ENCODE measurements at places on chromosomes 7 and 10.

DNA sequence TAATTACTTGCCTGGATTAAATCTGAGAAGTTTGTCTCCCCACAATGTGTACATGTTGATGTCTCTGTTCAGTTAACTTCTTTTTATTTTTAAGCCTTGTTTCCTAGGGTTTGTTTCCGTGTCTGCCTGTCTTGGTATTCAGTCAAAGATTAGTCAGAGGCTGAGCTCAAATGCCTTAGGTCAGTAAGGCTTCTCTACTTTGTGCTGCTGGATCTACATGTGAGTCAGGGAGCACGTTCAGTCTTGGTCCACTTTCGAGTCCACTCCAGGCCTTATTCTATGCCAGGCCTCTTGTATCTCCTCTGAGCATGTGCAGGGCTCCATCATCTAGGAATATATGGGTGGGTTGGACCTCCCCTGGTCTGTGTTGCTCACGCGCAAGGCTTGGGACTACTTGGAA, 93.3 kb upstream of the FZD8 start:
- no peak for DNase-seq

GRCh38 chr10:126085806-126086205, 189.4 kb downstream of the FANK1 start:
- DNase-seq, result no peak

DNA sequence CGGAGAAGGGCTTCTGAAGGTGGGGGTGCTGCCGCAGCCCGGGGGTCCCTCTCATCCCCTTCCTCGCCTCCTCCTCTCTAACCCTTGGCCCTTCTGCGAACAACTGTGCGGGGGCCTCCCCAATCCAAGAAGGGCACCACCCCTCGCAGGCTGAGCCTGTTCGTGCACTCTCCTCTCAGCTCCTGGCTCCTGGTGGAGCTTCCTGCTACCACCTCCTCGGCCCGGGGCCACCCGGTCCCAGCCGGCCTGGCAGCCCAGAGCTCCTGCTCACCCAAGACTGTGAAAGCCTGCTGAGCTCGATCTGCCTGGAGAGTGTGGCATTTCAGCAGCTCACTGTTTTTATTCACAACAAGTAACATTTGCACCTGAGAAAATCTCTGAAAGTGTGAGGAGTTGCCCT, 2.4 kb downstream of the ADGRA1 start:
- no peak for DNase-seq

DNA sequence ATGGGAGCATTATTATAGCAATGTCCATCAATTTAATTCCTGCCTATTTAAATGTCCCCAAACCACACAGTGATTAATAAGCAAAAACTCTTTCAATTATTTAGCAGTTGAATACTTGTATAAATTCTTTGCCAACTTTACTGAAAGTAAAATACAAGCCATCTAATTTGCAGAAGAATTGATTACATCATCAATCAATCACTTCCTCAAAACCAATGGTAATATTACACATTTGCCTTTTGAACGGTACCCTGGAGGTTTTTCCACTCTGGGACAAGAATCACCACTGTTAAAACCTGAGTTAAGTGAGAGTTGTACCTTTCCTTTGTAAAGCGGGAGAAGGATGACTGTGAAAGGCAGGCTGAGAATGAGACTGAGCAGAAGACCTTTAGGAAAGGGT, 93.0 kb downstream of the RNF133 start:
- DNase-seq, result no peak

- no peak for DNase-seq
These were observed 3.1 kb upstream of the INPP5A start for GRCh38 chr10:132534391-132535064.

DNA sequence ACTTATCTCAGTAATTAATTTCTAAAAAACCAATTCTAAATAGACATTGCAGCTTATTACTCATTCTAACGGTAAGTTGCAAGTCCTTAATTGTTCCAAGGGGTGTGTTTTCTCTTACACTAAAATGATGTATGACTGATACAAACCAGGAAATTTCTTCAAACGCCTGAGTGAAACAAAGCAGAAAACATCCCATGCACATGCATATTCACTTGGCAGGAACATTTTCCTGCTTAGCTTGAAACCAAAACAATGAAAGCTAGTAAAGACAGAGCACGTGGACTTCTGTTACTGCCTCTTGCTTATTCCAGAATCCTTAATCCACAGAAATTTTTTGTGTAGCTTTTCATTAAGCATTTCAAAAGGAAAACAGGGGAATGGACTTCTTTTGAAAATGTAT, 187.7 kb downstream of the MTERF1 start:
- no peak for DNase-seq

- no peak for DNase-seq
These were observed 27.0 kb upstream of the PODXL start for GRCh38 chr7:131583430-131583829.

DNA sequence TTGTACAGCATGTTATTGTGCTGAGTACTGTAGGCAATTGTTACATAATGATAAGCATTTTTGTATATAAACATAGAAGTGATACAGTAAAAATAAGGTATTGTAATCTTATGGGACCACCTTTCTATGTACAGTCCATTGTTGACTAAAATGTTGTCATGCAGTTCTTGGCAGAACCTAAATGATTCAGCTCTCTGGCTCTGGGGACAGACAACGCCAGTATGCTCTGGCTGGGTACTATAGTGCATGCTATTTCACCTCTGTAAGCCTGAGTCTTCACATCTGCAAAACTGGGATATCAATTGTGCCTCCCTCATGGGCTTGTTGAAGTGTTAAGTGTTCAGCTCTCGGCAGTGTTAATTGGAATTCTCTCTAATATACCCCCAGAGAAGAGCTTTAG, 674.3 kb downstream of the INHBA start:
- no peak for DNase-seq

- no peak for DNase-seq
These were observed 85.0 kb downstream of the UNCX start for GRCh38 chr7:1317646-1318045.

GRCh38 chr7:159028508-159029401, 115.9 kb downstream of the VIPR2 start:
- no peak for DNase-seq

GRCh38 chr7:47265621-47266020, 316.3 kb downstream of the TNS3 start:
- DNase-seq, result no peak

DNA sequence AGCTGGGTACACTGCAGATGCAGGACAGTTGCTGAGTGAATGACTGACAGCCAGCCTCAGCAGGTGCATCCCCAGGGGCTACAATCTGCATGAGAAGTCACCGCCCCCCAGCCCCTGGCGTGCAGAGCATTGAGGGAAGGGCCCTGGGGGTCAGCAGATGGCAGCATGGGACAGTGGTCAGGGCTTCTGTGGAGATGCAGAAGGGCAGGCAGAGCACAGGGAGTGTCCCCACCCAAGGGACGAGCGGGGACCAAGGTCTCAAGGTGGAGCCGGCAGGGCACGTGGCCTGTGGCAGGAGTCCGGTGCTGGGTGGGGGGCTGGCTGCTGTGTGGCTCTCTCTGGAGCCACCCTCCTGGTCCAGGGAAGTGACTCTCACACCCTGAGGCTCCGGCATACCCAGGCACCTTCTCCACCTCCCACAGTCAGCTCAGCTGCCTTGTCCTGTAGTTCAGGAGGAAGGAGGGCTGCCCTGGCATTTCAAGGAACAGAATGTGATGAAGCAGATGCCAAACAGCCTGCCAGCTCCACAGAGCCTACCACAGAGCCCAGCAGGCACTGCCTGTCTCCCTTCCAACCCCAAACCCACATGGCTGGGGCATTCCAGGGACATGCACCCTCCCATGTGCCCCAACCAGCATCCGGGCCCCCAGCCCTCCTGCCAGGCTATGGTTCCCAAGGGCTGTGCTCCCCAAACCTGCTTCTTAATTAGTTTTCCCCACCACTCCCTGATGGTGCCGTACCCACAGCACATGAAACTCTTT, 114.5 kb downstream of the TMEM130 start:
- no peak for DNase-seq

DNA sequence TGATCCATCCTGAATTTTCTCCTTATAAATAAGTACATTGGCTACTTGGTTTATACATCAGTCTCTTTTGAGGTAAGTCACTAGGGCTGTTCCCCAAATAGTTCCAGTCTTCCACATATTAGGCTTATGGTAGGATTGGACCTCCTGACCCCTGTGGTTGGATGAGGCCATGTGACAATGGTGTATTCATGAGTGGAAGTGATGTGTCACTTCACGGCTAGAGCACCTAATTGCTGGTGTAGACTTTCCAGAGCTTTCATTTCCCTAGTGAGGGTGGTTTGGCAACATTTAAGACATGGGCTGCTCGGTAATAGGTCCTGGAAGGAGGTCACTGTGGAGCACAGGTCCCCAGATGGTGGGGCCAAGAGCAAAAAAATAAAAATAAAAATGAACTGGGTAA, 141.2 kb upstream of the ABCB5 start:
- DNase-seq, result no peak

- DNase-seq, result no peak
These were observed 78.0 kb upstream of the CTTNBP2 start for GRCh38 chr7:117951285-117951684.

DNA sequence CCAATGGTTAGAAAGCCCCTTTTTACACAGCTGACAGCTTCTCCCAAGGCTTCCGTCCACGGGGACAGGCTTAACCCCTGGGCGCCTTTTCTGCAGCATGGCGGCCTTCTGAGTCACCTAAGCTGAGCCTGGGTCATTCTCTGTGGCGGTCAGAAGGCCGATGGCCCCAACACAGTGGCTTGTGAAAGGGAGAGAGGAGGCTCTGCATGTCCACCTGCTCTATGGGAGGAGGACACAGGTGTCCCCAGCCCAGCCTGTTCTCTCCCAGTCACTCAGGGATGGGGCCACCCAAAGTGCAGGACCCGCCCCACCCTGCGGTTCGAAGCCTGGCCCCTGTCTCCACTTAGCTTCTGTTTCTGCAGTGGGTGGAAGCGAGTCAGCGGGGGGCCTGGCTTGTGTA, 20.4 kb upstream of the TTYH3 start:
- no peak for DNase-seq

GRCh38 chr7:111531993-111532392, 30.3 kb downstream of the IMMP2L start:
- DNase-seq, result no peak

GRCh38 chr10:109956454-109957091, 33.3 kb upstream of the XPNPEP1 start:
- peak; percentile 25 for DNase-seq

- DNase-seq, result no peak
These were observed 29.5 kb downstream of the RPA3 start for GRCh38 chr7:7688956-7689355.

DNA sequence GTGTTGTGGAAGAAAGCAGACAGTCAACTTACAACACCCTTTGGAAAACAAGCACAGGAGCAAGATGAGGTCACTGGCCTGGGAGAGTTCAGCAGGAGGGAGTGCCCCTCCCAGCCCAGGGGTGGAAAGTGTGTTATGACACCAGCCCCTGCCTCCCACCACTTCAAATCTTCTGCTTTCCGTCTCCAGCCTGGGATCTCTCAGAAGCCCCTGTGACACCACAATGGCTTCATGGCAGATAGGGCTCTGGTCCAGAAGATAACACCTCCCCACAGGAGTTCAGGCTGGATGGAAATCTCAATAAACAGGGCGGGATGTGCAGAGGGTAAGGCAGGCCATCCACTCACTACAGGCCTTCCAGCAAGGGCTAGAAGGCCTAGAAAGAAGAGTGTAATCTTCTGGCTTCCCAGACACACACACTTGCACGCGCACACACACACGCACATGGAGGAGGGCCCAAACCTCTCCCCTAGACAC, 48.7 kb upstream of the ZMIZ1 start:
- DNase-seq, result no peak

DNA sequence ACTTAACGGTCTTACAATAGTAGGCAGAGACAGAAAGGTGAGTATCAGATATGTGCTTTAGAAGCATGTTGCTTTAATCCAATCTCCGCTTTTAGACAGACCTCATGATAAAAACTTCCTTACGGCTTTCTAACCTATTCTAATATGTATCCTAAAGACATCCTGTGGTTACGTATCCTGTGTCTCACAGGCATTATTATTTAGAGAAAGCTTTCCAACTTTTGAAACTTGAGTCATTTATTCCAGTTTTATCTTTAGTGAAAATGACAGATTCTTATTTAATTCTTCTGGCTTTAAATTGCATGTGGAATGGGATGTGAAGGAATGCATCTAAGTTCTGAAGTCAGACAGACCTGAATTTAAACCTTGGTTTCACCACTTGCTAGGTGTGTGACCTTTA, 118.9 kb downstream of the OTUD1 start:
- DNase-seq, result no peak

- no peak for DNase-seq
These were observed 182.8 kb downstream of the DIP2C start for GRCh38 chr10:506451-507354.

DNA sequence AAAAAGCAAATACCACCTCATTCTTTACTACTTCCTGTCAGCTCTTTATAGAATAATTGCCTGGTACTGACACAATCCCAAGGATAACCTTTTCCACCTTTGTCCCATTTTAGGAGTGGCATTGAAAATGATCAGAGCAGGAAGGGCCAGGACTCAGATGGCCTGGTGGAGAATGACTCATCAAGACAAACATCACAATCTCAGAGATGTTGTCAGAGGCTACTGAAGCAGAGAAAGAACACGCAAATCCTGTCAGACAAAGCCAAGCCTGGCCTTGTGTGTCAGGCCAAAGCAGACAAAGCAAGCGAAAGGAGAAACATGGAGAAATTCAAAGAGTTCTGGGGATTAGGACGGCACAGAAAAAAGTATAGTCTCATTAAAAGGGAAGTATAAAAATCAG, 40.9 kb downstream of the NSUN6 start:
- DNase-seq, result no peak

GRCh38 chr7:468681-469562, 50.7 kb downstream of the PDGFA start:
- DNase-seq, result no peak

DNA sequence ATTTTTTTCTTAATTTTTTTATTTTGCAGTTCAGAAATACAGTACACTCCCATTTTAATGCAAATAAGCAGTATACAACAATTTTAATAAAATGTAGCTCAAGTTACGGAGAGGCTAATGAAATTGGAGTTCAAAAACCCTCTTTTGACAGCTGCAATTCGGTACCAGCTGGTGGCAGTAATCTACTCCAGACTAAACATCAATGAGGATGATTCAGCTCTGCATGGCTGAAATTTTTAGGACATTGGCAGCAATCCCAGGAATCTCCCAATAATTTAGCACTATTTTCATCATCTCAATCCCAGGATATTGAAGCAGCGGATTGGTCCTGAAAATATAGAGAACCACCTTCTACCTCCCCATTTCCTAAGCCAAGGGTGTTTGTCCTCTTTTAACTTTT, 278.8 kb downstream of the CACNA2D1 start:
- no peak for DNase-seq

DNA sequence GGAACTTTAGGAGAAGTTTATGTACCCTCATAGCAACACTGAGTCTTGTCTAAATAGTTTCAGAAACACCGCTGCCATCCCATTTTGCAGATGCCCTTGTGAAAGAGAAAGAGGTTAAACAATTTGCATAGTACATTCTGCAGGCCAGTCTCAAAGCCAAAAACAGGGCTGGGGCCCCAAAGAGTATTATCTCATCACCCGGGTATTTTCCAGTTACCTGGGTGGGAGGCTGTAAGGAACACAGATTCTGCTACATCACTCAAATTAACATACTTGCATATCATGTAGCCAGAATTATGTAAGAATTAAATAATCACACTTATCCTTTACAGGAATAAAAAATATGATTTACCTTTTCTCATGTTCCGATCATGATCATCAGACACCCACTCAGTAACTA, 3.1 kb upstream of the FAM171A1 start:
- DNase-seq, result no peak

GRCh38 chr7:55306331-55306730, 58.8 kb upstream of the LANCL2 start:
- no peak for DNase-seq
